Activated CD4-positive, alpha-beta T cell treated with anti-CD3 and anti-CD28 coated beads for 36 hours (primary cell): ENCODE measurements at places on chromosomes 6 and 20. TPM values are rescaled to one million over a fixed set of nuclear protein-coding genes. Genes with fewer than 3 reads are reported as not detected.

DNA sequence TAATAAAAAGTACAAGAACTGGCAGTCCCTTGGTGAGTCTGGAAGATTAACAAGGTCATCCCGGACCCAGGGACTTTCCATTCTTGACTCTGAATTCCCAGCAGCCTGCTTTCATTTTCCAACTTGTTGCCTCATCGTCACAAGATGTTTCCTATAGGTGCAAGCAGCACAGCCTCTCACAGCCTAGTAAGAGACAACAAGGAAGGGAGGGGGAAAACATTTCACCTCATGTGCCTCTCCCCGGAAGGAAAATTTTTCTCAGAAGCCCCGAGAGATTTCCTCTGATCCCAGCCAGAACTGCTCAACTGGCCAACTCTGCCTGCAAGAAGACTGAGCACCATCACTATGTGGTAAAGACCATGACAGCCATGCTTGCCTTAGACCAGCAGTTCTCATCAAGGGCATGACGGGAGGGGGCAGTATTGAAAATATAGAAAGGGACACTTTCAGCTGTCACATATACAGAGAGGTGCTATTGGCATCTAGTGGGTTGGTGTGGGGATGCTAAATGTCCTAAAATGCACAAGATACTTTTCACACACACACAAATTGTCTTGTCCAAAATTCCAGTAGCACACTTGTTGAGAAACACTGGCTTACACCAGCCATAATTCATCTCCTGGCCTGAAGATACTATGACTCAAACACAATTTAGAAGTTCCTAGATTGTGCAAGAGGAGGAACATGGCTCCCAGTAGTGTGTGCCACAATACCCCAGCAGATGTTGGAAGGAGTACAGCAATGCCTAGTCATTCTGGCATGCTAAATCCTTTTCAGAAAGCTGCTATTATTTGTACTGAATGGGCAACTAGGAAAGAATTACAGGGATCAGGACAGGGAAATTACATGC, 10.8 kb upstream of the WTAP start:
- H3K27ac ChIP-seq, result peak overlapping the region; percentile 39
- DNase-seq, result no peak
- H3K27me3 ChIP-seq, result no peaks in the 10 kb centered on the region
- H3K4me3 ChIP-seq, result no peak overlapping the region
- peaks cover 3% of the 10 kb centered on the region for H3K36me3 ChIP-seq

Gene TAF8
- 53.1 TPM for total RNA-seq

- no peak for DNase-seq
- H3K27ac ChIP-seq, result no peak overlapping the region
- no peaks in the 10 kb centered on the region for H3K36me3 ChIP-seq
- no peaks in the 10 kb centered on the region for H3K4me1 ChIP-seq
- H3K27me3 ChIP-seq, result no peaks in the 10 kb centered on the region
These were observed 21.1 kb downstream of the COL20A1 start for GRCh38 chr20:63314015-63314471.

DNA sequence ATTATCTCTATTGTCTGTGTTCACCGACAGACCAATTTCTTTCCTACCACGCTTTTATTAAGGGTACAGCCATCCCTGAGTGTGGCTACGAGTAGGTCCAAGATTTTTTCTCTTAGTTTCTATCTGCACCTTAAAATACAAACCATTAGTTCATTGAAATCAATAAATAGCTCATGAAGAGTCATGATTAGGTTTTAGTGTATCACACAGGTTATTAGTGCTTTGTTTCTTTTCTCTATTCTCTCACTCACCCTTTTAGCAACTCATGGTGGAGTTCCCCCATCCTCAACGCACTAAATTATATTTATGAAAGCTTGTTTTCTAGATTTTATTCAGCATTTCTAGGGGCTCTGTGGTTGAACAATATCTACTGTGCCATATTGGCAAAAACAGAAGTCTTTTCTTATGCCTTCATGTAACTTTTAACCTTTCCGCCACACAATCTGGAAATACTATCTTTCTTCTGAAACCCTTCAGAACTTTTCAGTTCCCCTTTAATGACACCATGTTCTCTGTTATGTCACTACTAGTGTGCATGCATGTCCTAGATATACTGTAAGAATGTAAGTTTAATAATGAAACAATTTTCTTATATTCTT, 128.2 kb upstream of the LAMA2 start:
- no peaks in the 10 kb centered on the region for H3K36me3 ChIP-seq
- peaks cover 8% of the 10 kb centered on the region for H3K27me3 ChIP-seq
- DNase-seq, result no peak
- no peak overlapping the region for H3K27ac ChIP-seq

DNA sequence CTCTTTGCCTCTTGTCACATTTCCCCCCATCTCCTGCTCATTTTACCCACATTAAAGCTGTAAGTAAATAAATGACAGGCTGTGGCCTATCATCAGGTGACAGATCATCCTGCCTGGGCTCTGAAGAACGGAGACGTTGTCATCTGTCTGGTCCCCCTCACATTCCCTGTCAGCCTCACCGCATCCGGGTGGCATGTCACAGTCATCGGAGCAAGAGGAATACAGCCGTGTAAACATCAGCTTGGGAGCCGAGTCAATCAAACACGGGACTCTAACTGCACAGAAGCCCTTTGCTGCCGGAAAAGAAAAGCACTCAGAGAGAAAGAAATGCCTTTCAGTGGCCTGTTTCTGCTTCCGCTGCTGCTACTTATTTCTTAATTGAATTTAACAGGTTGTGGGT, 371.9 kb upstream of the ID4 start:
- no peaks in the 10 kb centered on the region for H3K27me3 ChIP-seq
- no peaks in the 10 kb centered on the region for H3K36me3 ChIP-seq
- H3K4me1 ChIP-seq, result no peaks in the 10 kb centered on the region
- no peak overlapping the region for H3K4me3 ChIP-seq
- no peak for DNase-seq

DNA sequence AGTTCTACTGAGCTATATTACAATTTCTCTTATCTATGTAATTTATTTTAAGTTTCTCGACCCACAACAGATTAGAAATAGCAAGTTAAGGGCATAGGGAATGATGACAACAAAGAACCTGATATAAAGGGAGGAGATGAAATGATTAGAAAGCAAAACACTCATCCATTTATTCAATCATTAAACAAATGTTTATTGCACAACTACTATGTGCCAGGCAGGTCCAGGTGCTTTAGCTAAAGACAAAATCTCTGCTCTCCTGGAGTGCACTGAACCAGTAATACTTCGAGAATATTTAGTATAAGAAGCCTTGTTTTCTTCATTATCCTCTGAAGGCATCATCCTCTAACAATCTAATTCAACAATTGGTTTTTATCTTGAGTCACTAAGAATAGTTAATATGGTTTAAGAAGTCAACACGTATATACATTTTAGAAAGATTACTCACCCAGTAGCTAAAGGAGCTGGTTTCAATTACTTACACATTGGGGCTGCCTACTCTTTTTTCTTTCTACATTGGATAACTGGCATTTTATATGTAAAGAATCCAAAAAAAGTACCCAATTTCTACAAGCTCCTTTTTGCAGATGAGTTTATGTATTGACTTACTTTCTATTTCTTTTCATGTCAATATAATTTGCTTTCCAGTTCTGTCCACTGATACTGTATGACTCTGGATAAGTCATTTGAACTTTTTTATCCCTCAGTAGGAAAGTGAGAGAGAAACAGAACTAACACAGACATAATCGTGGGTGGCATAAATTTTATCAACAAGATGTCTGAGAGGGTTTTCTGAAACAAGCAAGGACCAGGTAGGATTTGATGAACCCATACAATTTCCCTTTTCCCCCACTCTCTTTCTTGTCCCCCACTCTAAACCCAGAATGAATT, 312.6 kb downstream of the CLIC5 start:
- DNase-seq, result no peak
- H3K27ac ChIP-seq, result peak overlapping the region; percentile 76
- H3K4me3 ChIP-seq, result no peak overlapping the region
- no peaks in the 10 kb centered on the region for H3K36me3 ChIP-seq
- H3K27me3 ChIP-seq, result no peaks in the 10 kb centered on the region

DNA sequence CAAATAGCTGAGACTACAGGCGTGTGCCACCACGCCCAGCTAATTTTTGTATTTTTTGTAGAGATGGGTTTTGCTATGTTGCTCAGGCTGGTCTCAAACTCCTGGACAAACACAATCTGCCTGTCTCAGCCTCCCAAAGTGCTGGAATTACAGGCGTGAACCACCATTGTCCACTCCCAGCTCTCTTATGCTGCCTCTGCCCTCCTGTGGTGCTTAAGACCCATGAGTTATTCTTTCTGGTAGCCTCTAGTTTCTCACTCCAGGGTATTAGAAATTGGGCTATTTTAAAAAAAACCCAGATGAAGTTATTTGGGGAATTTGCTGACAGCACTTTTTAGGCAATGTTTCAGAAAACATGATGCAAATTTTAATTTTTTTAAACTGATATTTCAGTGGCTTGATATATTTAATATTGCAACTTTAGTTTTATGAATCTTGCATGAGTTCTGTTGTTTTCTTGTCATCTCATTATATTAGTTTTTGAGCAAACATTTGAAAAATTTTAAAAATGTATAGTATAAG, 114.0 kb upstream of the FOXO3 start:
- peaks cover 7% of the 10 kb centered on the region for H3K36me3 ChIP-seq
- H3K27me3 ChIP-seq, result peaks cover 30% of the 10 kb centered on the region
- no peak for DNase-seq
- H3K27ac ChIP-seq, result no peak overlapping the region
- no peak overlapping the region for H3K4me3 ChIP-seq

DNA sequence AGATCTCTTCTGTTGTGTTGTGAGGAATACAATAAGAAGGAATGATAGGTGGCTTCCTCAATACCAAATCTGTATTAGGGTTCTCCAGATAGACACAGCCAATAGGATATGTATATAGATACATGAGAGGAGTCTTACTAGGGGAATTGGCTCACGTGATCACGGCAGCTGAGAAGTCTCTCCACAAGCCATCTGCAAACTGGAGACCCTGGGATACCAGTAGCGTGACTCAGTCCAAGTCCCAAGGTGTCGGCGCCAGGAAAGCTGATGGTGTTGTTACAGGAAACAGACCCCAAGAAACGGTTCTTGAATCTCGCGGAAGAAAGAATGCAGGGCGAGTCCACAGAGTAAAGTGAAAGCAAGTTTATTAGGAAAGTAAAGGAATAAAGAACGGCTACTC, 61.4 kb downstream of the SYTL3 start:
- DNase-seq, result no peak
- no peak overlapping the region for H3K4me3 ChIP-seq
- no peaks in the 10 kb centered on the region for H3K27me3 ChIP-seq
- H3K36me3 ChIP-seq, result peaks cover 72% of the 10 kb centered on the region
- no peak overlapping the region for H3K27ac ChIP-seq

GRCh38 chr6:160088784-160089533, 32.7 kb upstream of the SLC22A1 start:
- H3K27ac ChIP-seq, result no peak overlapping the region
- no peak overlapping the region for H3K4me3 ChIP-seq
- H3K4me1 ChIP-seq, result peaks cover 4% of the 10 kb centered on the region
- H3K27me3 ChIP-seq, result no peaks in the 10 kb centered on the region
- DNase-seq, result no peak
- H3K36me3 ChIP-seq, result peaks cover 56% of the 10 kb centered on the region

GRCh38 chr6:71531006-71531405, 242.4 kb downstream of the OGFRL1 start:
- no peaks in the 10 kb centered on the region for H3K36me3 ChIP-seq
- DNase-seq, result no peak
- peaks cover 2% of the 10 kb centered on the region for H3K27me3 ChIP-seq
- H3K4me3 ChIP-seq, result no peak overlapping the region
- no peak overlapping the region for H3K27ac ChIP-seq
- H3K4me1 ChIP-seq, result no peaks in the 10 kb centered on the region

- H3K36me3 ChIP-seq, result peaks cover 35% of the 10 kb centered on the region
- peaks cover 90% of the 10 kb centered on the region for H3K4me1 ChIP-seq
- peak; percentile 50 for DNase-seq
- peak overlapping the region; percentile 79 for H3K4me3 ChIP-seq
- H3K27me3 ChIP-seq, result no peaks in the 10 kb centered on the region
These were observed 50.3 kb downstream of the ADTRP start for GRCh38 chr6:11727998-11728961.

Gene PTPRK
- total RNA-seq, result 4.1 TPM

Gene HLA-DPA1
- total RNA-seq, result 13.3 TPM

DNA sequence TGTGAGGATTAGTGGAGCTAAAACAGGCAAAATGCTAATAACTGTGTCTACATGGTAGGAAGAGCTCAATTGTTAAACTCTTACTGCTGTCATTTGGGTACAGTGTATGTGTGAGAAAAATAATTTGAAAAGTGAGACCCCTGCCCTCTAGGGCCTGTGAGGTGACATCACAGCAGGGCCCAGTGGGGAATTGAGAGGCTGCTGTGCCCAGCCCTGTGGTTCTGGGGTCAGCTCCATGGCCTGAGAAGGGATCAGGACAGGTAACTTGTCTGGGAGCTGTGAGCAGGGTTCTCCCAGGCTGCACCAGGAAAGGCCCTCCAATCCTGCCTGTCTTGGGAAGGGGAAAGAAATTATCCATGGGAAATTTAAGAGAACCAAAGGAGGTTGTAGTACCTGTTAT, 1.3 kb downstream of the SIRPB1 start:
- peaks cover 51% of the 10 kb centered on the region for H3K4me1 ChIP-seq
- peaks cover 8% of the 10 kb centered on the region for H3K36me3 ChIP-seq
- H3K27ac ChIP-seq, result peak overlapping the region; percentile 9
- H3K27me3 ChIP-seq, result no peaks in the 10 kb centered on the region

DNA sequence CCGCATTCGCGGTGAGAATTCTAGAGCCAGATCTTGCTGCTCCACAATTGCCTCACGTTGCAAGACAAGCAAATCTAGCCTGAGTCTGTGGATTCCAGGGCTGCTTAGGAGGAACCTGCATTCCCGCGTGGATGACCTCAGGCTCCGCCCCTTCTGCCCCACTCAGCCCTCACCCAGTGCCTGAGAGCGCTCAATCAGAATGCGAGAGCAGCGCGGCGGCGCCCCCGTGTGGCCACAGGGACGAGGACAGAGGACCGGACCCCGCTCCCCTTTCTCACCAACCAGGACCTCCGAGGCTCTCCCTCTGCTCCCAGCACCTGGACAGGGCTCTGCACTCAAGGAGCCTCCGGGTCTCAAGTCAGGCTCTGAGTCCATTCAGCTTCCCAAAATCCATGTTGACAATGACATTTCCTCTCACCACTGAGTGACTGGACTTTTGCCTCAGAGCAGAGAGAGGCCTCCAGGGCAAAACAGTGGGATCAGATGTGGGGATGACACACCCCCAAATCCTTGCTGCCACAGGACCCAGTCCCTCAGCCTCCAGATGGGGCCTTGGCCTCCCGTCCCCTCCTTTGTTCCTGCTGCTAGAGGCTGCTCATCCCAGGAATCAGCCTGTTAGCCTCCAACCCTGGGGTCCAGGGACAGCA, 52.0 kb downstream of the RPP21 start:
- H3K27me3 ChIP-seq, result peaks cover 27% of the 10 kb centered on the region
- H3K4me1 ChIP-seq, result peaks cover 2% of the 10 kb centered on the region
- H3K4me3 ChIP-seq, result no peak overlapping the region
- no peak overlapping the region for H3K27ac ChIP-seq

Gene POM121L2
- not detected for total RNA-seq

Gene DEFB110
- total RNA-seq, result not detected
